ENCODE measurements at places on chromosomes 7 and 10.

GRCh38 chr10:63421591-63421990, 44.2 kb downstream of the JMJD1C start:
- no peak for DNase-seq

- DNase-seq, result no peak
Observed at GRCh38 chr7:100398239-100398638, 25.0 kb downstream of the PILRA start.

DNA sequence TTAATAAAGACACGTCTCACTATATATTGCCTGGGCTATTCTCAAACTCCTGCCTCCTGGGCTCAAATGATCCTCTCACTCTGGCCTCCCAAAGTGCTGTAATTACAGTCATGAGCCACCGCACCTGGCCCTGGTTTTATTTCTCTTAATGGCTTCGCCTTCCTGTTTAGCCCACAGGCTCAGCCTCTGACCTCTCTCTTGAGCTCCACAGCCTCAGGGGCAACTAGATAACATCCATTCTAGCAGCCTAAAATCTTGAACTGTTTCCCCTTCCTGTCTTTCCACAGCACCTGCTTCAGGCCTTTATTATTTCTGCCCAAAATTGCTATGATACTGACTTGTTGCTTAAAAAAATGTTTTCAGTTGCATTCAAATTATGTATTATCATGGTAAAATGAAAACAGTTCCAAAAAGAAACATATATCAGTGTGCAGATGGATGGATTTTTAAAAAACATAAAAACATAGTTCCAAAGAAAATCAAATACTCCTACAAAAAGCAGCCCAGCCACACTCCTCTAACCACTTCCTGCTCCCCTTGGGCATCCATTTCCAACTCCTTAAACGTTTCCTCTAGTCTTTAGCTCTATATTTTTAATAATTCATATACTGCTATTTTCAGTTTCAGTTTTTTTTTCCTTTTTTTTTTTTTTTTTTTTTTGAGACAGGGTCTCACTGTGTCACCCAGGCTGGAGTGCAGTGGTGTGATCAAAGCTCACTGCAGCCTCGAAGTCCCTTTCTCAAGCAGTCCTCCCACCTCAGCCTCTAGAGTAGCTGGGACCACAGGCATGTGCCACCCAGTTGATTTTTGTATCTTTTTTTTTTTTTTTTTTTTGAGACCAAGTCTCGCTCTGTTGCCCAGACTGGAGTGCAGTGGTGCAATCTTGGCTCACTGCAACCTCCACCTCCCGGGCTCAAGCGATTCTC, 5.1 kb upstream of the BAZ1B start:
- no peak for DNase-seq

DNA sequence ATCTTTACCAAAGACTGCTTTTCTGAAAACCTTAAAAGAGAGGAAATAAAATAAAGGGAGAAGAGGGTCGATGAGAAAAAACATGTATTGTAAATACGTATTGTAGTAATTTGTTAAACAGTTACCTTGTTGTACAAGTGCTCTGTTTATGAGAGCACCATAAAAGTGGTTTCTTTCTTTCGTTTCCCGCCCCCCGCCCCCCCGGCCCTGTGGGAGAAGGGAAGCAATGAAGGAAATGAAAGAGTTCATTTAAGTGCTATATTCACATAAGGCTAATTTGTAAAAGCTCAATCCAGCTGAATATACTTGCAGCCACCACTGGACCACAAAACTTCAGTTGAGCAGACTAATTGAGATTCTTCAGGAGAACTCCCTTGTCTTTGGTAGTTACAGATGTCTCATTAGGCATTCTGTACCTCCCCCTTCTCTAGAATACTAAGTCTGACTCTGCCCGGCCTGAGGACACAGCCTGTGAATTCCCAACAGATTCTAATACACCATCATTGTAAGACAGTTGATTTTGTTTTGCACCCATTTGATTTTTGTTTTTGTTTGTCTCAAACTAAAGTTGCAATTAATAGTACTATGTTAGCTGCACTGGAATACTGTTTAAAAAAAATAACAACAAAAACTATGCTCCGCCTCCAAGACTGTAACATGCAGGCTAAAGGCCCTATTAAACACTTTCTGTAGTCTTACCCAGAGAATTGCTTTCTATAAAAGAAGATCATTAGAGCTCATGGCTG, 124.9 kb downstream of the ARHGAP12 start:
- peak; percentile 72 for DNase-seq

DNA sequence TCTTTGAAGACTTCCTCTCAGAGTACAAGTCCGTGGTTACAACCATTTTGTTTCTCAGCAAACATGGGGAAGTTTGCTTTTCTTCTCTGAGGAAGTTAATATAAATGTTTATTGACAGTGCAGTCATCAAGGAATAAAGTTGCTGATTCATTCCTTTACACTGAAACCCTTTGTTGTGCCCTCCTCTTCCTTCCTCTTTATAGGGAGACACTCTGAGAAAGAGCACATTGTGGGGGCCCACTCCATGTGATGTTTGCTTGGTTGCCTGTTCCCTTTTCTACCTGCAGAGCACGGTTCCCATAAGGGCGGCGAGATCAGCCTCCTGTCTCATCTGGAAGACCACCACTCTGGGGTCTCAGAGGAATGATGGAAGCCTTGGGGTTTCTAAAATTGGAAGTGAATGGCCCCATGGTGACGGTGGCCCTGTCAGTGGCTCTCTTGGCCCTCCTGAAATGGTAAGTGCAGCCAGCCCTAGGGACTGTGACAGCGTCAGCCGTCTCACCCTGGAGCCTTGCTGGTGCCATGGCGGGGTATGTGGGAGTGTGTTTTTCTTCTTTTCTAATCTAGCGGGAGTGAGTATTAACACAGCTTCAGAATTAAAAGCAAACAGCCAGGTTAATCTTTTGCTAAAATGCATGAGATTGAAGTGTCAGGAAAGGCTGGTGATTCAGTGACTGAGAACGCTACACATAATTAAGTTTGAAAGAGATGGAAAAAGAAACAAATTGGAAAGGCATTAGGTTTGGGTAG, at the start of gene TBXAS1:
TSS of gene TBXAS1 (plus strand) at position 240 of the 750 bp plus-strand sequence. CDS start at position 367, 127 bp downstream.
- no peak for DNase-seq

DNA sequence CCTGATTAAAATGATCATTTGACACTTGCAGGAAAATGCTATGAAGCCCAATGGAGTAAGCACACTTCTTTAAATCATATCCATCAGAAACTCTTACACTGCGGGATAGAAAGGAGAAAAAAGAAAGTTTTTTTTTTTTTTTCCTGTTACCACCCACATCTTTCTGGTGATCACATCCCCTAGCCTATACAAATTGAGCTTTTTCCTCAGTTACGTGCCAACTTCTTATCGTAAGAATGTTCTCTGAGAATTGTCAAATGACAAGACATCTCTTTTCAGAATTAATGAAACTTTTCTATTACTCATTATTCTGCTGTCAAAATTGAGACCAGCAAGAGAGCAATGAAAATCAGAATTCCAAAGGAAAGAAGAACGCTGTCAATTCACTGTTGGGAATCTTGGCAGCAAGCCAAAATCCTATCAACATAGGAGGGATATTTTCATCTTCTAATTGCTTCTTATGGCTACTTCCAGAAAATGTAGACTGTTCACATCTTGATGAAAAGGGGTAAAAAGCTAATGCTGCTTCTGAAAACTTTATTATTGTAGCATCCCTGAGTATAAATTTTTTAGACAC, 179.5 kb downstream of the ADAM12 start:
- DNase-seq, result peak; percentile 72

DNA sequence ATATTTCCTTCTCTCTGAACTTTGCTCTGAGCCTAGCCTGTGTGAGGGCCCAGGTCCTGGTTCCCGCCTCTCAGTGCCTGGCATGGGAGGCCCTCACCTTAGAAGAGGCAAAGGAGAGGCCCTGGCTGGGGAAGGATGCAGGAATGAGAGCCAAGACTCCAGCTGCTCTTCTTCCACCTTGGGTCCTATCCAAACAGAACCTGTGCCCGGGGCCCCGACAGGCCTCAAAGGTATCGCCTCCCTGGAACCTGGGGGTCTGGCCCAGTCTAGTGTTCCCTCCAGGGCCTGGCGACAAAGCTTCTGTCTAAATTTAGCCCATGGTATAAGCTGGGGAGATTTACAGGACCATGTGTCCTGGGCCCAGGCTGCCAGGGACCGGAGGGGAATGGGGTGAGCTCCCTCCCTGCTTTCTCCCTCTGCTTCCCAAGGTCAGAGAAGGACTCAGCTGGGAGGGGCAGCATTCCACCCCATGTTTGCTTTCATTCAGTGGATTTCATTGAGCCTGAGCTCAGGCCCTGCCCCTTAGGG, 12.0 kb upstream of the CRHR2 start:
- no peak for DNase-seq

- DNase-seq, result no peak
Observed at GRCh38 chr7:7668706-7669105, 28.2 kb downstream of the UMAD1 start.

DNA sequence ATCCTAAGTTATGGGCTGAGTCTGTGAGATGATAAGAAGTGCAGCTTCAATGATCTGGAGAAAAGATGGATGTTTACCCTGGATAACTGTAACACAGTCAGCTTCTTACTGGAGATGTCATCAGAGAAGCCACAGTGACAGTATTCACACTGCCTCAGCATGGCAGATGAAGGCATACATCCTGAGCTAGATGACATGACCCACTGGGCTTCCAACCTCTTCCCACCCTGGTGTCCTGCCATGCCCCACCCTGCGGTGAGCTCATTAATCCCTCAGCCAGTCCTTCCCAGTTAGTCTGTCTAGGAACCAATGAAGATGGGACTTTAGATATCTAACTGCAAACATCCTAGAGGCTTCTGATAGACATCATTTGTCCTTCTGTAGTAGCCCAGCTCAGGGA, 213.8 kb downstream of the TAX1BP1 start:
- DNase-seq, result no peak

GRCh38 chr10:90960355-90960814, 39.5 kb upstream of the ANKRD1 start:
- peak; percentile 97 for DNase-seq

GRCh38 chr7:106451171-106451570, 166.4 kb upstream of the NAMPT start:
- no peak for DNase-seq

GRCh38 chr10:786633-787474, 97.4 kb upstream of the DIP2C start:
- no peak for DNase-seq

DNA sequence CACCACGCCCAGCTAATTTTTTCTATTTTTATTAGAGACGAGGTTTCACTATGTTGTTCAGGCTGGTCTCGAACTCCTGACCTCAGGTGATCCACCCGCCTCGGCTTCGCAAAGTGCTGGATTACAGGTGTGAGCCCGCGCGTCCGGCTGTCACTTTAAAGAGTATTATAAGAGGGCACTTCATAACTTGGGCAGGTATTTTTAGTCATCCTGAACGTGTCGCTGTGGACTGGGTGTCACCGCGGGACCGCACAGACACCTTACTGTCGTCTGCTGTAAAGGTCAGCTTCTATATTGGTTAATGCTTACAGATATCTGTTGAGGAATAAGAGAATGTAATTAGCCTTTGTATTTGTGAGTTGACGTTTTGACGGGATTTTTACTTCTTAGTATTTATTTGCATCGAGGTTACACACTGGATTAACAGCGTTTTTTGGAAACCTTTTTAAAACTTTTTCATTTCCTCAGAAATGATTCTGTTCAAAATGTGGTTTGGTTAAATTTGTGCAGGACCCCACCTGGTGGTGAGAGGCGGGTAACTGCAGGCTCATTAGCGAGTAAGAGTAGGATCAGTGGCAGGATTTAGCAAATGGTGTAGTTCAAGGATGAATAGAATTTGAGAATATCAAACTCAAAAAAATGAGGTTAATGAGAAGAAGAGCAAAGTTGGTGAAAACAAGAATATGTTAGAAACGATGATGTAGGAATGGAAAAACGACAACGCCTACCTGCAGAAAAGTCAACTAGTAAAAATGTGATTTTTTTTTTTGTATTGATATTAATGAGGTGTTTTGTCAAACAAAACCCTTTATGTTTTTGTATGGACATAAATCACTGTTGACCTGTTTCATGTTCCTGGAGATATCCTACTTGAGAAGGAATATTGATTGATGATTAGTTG, 3.2 kb downstream of the DNAJB6 start:
- peak; percentile 74 for DNase-seq

GRCh38 chr7:44470135-44470479, 20.4 kb downstream of the NUDCD3 start:
- peak; percentile 11 for DNase-seq

- no peak for DNase-seq
Observed at GRCh38 chr10:122191936-122192541, 79.1 kb upstream of the BTBD16 start.

GRCh38 chr7:132381742-132382472, 194.4 kb downstream of the PLXNA4 start:
- no peak for DNase-seq

DNA sequence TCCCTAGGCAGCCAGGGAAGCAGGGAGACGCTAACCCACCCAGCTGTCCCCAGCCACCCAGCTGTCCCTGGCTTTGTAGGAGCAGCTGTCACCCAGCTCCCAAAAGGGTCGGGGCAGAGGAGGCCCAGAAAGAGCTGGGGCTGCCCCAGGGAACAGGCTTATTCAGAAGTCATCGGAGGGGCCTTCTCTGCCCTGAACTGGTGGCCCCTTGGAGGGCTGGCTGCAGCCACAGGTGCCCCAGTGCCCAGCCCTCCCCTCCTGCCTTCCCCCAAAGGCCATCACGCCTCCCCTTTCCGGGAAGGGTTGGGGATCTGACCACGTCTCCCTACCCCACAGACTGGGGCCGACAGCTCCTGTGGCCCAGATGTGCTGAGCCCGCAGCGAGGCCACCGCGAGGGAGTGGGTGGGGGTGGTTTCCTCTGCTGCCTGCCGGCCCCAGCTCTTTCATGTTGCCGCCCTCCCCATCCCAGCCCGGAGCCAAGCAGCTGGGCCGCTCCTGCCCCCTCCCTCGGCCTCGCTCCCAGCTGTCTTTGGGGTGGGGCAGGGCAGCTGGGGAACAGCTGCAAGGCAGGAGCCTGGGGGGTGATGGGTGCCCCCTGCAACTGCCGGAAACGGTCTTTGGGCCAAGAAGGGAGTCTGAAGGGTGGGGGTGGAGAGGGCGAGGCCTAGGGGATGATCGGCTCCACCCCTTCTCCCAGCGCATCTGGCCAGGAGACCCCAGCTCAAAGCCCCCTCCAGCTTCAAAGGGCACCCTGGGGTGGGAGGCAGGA, 16.8 kb downstream of the TRIM8 start:
- DNase-seq, result peak; percentile 51

GRCh38 chr10:103726637-103727036, 128.7 kb downstream of the SH3PXD2A start:
- DNase-seq, result no peak

DNA sequence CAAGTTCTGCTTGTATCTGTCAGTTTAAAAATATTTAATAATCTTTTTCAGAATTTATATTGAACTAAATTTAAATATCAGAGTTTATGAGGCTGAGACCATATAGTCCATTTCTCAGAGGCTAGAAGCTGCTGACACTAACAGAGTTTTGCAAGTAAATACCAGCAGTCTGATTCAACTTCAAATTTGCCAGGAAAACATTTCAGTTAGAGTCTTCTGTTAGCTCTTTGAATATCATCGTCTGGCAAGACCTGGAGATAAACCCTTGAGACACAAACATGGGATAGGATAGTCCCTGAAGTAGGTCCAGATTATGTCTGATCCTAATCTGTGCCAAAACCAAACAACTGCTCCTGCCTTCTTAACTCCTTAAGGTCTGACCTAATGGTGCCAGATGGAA, 472.8 kb upstream of the STEAP1 start:
- no peak for DNase-seq

GRCh38 chr10:61098966-61099365, 155.0 kb upstream of the RHOBTB1 start:
- no peak for DNase-seq

- DNase-seq, result no peak
Observed at GRCh38 chr7:117411539-117411938, 15.8 kb downstream of the ASZ1 start.

GRCh38 chr10:99630433-99630832, 10.2 kb upstream of the SLC25A28 start:
- peak; percentile 49 for DNase-seq

- peak; percentile 54 for DNase-seq
Observed at GRCh38 chr7:95686109-95686508, 86.2 kb upstream of the DYNC1I1 start.
